Activated CD4-positive, alpha-beta T cell treated with anti-CD3 and anti-CD28 coated beads, Interleukin-2, amount 10 ng/mL, durations not matched to agents 7 days and 5 days (primary cell): ENCODE measurements at places on chromosomes 4 and X.

DNA sequence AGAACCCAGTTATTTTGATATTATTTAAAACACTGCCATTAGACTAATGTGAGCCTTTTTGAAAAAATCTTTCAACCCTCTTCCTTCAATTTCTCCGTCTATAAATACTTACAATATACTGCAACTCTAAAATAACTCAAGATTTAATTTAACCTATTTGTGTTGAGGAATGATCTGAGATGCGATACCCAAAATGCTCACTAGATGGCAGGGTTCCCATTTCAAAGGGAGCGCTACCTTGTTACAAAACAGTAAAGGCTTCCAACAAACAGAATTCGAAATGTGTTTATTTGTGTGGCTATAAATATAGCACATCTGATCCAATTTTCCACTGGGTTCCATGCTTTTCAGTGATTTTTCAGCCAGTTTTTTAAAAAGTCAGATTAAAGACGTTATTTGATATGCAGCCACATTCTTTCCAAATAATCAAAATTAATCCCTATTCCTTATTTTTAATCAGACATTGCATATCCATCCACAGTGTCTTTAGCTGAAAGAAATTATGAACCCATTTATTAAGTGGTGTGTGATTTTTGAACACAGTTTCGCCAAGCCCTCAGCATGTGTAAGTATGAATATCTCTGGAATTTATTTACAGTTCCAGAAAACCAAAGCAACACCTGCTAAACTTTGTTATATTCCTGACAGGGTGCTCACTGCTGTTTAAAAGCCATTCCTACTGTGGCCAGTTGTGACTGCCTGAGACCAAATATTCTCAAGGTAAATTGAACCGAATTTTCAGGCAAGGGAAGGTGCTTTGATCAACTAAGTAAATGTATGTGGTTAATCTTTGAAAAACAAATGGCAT lies 668.0 kb upstream of the LCORL start:
- peak; percentile 46 for DNase-seq

DNA sequence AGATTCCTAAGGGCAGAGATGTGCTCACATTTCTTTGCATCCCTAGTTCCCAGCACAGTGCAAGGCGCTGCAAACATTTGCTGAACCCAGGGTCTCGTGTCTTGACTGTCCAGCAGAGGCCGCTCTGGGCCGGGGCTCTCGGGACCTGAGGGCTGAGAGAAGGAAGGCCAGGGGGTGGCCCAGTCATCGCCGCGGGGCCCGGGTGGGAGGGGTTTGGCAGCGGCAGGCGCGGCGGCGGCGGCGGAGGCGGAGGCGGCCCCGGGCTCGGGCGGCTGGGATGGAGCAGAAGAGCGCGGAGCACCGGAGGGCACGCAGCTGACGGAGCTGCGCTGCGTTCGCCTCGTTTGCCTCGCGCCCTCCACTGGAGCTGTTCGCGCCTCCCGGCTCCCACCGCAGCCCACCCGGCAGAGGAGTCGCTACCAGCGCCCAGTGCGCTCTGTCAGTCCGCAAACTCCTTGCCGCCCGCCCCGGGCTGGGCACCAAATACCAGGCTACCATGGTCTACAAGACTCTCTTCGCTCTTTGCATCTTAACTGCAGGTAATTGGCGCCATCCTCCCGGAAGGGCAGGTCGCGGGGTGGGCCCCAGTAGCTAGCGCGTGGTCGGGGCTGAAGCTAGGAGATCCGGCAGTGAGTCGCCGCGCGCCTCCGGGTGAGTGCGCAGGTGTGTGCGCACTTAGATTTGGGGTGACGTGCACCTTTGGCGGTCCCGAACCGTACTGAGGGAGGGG lies at the start of gene PARM1:
PARM1 (plus strand) TSS at position 285 of the 730 bp plus-strand sequence; CDS start at position 497, 212 bp downstream.
- peak; percentile 28 for DNase-seq

GRCh38 chrX:73647212-73647611 lies 84.2 kb downstream of the CHIC1 start:
- DNase-seq, result no peak

DNA sequence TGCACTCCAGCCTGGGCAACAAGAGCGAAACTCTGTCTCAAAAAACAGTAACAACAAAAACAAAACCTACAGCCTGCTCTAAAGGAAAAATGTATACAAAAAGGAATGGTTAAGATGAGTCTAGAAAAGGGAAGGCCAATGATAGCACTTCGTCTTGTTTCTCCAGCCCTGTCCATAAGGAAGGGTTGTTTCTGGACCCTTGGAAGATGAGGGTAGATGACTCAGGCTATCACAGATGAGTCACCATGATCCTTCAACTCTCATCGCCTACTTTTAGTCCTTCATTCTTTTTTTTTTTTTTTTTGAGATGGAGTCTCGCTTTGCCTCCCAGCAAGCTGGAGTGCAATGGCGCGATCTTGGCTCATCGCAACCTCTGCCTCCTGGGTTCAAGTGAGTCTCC lies 8.8 kb downstream of the PLA2G12A start:
- no peak for DNase-seq

DNA sequence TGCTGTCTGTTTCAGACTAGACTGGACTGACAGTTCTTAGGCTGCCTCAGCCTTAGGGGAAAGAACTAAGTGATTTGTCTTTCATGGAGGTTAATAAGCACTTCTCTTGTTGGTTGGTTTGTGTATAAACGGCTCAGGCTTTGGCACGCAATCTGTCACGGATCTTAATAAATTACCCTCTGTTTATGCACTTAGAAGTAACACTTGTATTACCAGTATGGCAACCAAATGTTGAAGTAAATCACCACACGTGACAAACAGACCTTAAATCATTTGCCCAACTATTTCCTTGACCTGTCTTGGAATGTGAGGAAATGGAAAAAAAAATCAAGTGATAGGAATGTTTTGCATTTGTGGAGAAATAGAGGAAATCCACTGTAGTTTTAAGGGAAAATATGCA lies 69.9 kb downstream of the TEX13A start:
- no peak for DNase-seq

DNA sequence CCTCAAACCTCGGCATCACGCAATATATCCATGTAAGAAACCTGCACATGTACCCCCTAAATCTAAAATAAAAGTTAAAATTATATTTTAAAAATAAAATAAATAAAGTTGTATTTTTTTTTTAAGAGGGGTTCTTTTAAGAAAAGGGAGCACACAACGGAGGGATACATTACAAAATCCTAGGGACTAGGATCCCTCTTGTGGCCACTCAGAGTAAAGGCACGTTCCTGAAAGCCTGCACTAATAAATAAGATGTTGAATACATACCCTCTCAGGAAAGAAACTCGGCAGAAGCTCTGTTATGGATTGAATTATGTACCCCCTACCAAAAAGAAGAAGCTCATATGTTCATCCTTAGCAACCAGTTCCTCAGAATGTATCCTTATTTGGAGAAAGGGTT lies 50.9 kb upstream of the PRDX4 start:
- no peak for DNase-seq

DNA sequence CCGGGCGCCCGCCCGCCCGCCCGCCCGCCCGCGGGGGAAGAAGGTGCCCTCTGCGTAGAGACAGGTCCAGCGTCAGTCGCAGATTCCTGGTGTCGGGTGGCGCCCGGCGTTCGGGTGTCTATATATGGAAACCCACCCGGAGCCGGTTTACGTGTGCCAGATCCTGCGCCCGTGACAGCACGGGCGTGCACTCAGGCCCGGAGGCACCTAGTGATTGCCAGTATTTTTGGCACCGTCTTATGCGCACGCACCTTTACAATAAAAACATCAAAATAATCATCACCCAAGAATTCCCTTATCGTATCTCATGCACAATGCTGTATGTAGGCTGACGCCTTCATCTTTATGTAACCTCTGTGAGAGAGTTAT lies 519 bp downstream of the SLC25A4 start:
- DNase-seq, result no peak

DNA sequence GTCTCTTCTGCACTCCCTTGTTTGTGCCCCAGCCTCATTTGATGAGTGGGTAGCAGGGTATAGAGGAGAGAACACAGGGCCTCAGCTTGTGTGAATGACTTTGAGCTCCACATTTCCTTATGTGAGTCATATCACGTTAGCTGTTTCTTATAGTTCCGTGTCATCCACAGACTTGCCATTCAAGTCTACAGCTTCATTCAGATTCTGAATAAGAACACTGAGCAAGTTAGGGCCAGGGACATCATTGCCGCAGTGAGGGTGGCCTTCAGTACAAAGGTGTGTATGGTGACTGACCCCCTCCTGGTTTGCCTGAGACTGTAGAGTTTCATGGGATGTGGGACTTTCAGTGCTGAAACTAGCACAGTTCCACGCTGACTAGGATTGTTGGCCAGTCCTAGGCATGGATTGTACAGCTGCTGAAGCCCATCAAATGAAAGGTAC lies 23.6 kb downstream of the KLF3 start:
- DNase-seq, result no peak

DNA sequence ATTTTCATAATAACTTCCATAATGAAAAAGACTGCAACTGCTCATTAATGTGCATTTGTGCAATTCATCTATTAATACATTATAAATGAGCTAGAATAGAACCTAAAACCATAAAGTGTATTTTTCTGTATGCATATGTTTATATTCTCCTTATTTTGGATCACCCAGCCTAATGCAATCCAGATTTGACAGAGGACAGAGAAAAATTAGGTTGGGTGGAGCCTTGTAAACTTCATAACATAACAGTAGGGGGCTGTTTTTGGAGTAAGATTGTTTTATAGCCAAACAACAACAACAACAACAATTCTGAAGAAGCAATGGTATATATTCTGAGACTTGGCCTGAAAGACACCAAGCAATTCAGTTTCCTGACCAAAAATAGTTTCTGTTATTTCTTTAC lies 615.3 kb upstream of the SLIT2 start:
- no peak for DNase-seq

DNA sequence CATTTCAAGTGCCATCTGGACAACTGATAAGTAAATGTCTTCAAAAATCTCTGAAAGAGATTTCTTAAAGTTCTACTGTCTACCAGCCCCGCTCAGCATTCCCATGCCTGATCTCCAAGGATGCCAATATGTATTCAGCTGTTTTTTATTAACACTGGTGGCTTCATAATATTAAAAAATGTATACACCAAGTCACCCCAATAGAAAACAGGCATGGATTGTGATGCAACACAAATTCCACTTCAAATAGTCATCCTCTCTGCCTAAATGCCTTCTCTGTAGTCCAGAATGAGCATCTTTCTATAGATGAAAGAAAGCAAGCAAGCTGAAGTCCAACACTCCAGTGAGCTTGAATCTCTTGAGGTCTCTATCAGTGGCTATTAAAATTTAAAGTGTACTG lies 152.2 kb upstream of the PPARGC1A start:
- no peak for DNase-seq

- DNase-seq, result no peak
Observed at GRCh38 chr4:40710484-40711254, 39.1 kb upstream of the NSUN7 start.

DNA sequence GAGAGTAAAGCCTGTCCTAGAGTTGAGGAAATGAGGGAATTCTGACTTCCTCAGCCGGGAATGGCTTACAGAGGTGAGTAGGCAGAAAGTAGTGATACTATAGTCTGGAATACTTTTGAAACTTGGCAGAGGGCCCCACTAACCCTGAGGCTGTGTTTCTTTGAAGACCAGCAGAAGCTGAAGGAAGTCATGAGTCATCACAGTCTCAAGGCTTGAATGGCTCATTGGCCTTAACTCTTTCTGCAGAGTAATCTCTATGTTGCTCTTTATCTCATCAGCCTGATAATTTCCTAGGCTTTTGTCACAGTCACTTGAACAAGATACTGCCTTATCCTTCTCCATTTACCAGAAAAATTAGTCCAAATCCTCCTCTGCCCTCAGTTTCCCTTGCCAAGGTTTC lies 80.8 kb downstream of the ANKRD50 start:
- no peak for DNase-seq

DNA sequence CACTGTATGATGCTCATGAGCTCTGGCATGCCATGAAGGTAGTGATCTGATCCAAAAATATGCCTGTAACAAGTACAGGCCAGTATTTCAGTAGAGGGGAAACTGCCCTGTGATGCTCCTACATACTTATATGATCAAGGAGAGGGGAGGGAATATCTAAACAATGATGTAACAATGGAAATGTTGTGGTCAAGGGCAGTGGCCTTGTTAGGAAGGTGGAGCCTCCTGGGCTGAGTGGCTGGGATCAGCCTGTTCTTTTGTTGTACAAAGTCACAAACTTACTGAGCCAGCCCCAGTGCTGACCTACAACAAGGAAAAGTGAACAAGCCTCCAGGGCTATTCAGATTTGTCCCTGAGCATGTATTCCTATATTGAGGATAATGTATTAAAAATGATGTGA lies 70.3 kb downstream of the ANXA10 start:
- DNase-seq, result no peak

DNA sequence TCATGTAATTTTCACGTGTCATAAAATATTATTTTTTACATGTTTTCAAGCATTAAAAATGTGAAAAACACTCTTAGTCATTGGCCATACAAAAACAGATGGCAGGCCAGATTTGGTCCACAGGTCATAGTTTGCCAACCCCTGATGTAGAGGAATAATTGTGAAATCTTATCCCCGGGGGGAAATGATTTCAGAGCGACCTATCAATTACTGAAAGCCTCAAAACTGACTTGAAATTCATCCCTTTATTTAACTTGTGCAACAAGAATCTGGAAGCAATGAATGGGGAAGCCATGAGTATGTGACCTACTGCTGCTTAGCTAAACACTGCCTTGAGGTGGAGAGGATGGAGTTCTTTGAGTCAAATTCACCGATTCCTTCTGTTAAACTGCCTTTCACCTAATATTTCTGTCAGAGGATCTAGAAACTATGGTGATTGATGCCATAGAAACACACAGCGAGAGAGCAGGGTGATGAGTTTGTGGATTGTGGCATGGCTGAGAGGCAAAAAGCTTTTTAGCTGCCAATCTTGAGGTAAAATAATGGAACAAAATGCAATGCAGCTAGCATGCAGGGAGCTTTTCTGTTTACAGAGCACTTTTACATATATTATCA lies 30.3 kb upstream of the BRS3 start:
- DNase-seq, result no peak

GRCh38 chr4:59598330-59598618 lies 1601.9 kb upstream of the ADGRL3 start:
- no peak for DNase-seq

DNA sequence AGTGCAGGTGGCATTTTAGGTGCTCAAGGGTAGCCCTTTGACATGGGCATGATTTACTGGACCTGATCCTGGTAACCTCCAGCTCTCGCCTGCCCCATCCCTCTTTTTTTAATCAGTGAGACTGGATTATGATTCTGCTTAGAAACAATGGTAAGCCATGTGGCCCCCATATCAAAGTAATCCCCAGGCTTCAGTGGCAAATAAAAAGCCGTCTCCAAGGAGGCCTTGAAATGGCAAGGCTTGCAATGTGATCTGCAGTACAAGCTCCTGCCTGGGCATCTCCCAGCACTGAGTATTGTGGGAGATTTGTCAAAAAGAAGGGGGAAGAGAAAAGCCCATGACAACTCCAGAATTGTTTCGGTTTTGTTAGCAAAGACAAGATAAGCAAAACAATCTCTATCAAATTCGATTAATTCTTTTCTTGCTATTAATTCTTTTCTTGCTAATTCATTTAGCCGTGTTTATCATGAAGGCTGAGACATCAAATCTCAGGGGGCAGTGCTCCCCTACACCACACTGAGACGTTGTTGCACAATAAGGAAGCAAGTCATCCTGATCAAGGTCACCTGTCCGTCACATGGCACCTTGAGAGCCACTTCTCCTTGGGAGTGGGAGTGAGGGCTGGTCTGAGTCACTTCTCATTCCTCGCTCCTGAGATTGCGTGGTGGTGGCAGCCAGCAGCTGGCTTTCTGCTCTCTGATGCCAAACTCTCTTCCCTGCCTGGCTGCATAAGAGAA lies 312.7 kb upstream of the GATB start:
- no peak for DNase-seq

- no peak for DNase-seq
Observed at GRCh38 chr4:83552083-83552482, 16.2 kb downstream of the GPAT3 start.

GRCh38 chr4:140719686-140720085 lies 36.5 kb downstream of the TBC1D9 start:
- no peak for DNase-seq
